ENCODE measurements at places on chromosomes 2 and 18. TPM values are rescaled to one million over a fixed set of nuclear protein-coding genes. Genes with fewer than 3 reads are reported as not detected.

Gene EPC2
- 27.5 TPM for total RNA-seq

Gene TEX44
- total RNA-seq: not detected

Gene TUBB6
- 155 TPM for total RNA-seq

Gene PMS1
- total RNA-seq: 11.1 TPM

All from cardiac septum (tissue), 1 donor.